ENCODE measurements at places on chromosomes 1 and 21.

DNA sequence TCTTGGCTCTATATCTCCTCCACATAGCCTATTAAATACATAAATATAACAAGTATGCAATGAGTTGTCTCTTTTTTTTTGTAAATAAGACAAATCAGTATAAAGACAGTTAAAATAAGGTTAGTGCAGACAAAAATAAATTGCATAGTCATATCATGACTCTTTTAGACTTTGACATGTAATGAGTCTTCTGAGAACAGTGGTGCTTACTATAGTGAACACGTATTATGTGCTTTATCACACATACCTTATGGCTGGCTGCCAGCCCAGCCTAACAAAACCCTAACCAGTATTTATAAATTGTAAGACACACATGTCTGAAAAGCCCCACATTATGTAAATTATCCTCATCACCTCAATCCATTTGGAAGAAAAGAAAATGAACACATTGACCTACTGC lies 29.1 kb upstream of the F13B start:
- DNase-seq = no peak

GRCh38 chr1:32431736-32432400 lies 33.0 kb upstream of the ZBTB8B start:
- no peak for DNase-seq

GRCh38 chr1:189654906-189655305 lies 822.8 kb downstream of the BRINP3 start:
- no peak for DNase-seq

- DNase-seq = no peak
These were observed 20.2 kb upstream of the MTR start for GRCh38 chr1:236774926-236775325.

GRCh38 chr1:35714921-35715567 lies 3.6 kb downstream of the C1orf216 start:
- no peak for DNase-seq
